LoVo (cell line): ENCODE measurements at places on chromosomes 3 and 15.

DNA sequence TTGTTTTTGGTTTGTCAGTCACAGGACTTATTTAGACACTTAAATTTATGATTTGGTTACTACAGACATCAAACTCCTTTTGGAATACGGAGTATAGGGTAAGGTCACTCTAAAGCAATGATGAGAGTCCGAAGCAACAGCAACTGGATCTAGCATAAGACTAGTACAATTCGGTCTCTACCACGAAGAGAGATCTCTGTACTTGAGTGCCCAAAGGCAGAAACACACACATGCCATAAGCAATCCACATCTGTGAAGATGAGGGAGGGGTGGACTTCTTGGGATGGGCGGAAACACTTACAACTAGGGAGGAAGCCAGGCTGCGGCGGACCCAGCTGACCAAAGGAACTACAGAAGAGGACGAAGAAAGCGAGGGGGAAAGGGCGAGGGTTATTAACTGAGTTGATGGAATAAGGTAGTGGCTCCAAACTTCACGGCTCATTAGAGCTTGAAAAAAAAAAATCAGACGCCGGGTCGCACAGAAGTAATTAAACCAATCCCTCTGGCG is 595 bp downstream of the DPH6 start:
- peak; percentile 65 for DNase-seq

DNA sequence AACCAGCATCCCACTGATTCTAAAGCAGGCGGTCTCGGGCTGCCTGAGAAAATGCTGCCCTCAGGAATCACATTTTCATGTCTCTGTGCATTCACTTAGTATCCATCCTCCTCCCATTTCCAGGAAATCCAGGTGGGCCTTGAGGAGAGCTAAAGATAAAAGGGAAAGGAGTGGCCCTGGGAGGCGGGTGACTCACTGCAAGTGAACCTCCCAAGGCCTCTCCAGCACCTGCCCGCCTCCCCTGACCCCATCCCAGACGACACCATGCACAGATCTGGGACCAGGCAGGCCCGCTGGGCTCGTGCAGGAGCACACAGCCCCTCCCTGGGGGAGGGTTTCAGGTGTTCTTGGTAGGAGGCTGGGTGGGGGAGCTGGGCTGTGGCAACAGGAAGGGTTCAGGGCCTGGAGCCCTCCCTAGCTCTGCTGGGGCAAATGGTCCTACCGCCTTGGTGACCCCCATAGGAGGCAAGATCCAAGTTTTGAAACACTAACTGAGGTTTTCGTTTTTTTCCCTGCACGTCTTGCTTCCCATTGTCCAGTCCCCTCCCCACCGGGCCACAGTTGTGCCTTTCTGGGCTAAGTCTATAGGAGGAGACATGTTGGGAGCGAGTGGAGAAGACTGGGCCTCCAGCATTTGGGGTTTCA is 22.2 kb downstream of the MELTF start:
- DNase-seq, result no peak

DNA sequence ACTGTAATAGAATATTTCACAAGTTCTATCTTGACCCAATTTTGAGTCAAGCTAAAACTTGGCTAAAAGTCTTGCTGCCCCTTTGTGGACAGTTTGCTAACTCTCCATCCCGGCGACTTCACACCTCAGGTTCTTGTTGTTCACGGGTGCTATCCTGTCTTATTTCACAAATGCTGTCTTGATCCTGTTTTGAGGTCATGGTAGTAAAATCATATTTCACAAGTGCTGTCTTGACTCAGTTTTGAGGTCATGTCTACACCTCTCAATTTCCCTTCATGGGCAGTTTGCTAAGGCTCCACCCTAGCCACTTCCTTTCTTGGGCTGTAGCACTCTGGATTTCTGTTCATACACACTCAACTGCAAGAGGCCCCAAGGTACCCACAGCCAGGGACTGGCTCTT is 45.0 kb upstream of the GK5 start:
- no peak for DNase-seq

GRCh38 chr3:41102750-41103149 is 96.6 kb upstream of the CTNNB1 start:
- DNase-seq, result no peak

- DNase-seq, result no peak
Observed at GRCh38 chr3:114792159-114792918, 354.7 kb downstream of the ZBTB20 start.

- no peak for DNase-seq
Observed at GRCh38 chr3:46395766-46396530, 10.9 kb downstream of the CCR5AS start.

- no peak for DNase-seq
Observed at GRCh38 chr3:14721126-14721864, 46.4 kb downstream of the C3orf20 start.

DNA sequence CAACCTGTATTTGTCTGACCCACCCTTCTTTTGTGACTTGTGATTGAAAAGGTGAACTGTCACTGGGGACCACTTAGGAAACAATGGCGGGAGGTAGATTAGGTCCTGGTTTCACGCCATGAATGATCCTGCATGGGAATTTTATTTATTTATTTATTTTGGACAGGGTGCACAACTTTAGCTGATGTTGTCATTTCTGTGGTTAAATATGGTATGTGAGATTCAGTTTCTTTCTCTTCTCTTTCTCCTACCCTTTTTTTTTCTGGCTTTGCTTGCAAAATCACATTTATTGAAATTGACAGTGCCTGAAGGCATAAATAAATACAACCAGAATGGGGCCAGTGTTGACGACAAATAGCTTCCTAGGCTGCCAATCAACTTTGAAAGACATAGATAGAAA is 18.0 kb upstream of the HTR3E start:
- DNase-seq, result no peak

- no peak for DNase-seq
Observed at GRCh38 chr15:67680641-67681040, 138.1 kb downstream of the MAP2K5 start.

GRCh38 chr3:159149633-159150032 is 347.8 kb downstream of the MFSD1 start:
- no peak for DNase-seq

GRCh38 chr15:73838831-73839426 is 34.4 kb upstream of the TBC1D21 start:
- DNase-seq, result no peak

DNA sequence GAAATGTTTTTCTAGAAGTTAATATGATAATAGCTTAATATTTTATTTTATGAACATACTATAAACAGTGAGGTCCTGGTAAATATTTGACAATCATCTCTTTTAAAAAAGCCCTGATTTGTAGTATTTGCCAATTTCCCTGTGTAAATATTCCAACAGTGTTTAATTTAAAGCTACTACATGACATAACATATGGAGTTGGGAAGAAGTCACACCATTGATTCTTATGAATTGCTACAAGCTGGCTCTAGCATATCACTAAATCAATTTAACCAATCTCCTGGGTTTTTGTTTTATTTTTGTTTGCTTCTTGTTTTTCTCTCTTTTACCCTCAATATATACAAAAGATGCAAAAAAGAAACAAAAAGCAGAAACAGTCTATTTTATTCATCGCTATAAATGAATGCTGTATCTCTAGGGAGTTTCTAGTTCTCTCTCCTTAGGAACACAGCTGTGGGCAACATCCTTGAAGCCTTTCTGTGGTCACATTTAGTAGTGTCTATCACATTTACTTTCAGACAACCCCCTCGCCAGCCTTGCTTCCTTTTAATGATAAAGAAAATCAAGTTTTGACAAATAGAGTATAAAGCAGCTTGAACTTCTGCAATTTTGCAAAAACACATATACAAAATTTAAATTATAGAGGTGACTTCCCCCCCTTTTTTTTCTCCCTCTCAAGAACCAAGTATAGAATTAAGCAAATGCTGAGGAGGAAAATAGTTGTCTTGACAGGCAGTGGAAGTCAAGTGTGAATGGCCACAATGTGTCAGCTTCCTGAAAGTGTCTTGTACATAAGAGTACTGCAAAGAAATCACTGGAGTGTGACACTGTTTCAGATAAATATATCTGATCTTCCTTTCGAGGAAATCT is 21.4 kb downstream of the CCR1 start:
- DNase-seq, result no peak

- DNase-seq, result no peak
Observed at GRCh38 chr3:133487920-133488540, 85.5 kb upstream of the CDV3 start.

- no peak for DNase-seq
Observed at GRCh38 chr3:181572432-181572831, 139.3 kb upstream of the SOX2 start.

GRCh38 chr3:158728851-158729250 is 3.4 kb downstream of the RARRES1 start:
- DNase-seq, result no peak

- no peak for DNase-seq
Observed at GRCh38 chr3:43238801-43239200, 47.5 kb upstream of the SNRK start.

DNA sequence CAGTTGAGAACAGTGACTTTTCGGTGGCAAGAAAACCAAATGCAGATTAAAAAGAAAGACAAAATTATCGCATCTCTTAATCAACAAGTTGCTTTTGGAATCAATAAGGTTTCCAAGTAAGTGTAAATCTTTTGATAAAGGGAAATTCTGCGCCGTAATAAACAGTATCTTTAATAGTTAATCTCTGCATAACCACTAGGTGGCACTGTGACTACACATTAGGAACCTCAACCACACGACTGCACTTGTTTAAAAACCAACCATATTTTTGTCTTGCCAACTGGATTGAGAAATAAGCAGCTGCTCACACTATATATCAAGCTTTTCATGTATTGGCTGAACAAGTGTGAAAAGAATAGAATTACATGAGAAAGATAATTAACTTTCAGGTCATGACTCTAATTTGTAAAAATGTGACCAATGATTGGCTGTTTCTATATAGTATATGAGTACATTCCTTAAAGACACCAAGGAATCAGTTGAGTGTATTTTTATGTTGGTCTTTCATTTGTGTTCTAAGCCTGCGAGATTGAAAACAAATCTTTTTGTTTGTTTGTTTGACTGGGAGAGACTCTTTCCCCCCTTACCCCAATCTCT is 72.7 kb downstream of the DZIP3 start:
- peak; percentile 79 for DNase-seq

- peak; percentile 34 for DNase-seq
Observed at GRCh38 chr3:36648241-36649034, 115.9 kb downstream of the DCLK3 start.

GRCh38 chr3:8327739-8328138 is 173.9 kb upstream of the LMCD1 start:
- DNase-seq, result no peak

DNA sequence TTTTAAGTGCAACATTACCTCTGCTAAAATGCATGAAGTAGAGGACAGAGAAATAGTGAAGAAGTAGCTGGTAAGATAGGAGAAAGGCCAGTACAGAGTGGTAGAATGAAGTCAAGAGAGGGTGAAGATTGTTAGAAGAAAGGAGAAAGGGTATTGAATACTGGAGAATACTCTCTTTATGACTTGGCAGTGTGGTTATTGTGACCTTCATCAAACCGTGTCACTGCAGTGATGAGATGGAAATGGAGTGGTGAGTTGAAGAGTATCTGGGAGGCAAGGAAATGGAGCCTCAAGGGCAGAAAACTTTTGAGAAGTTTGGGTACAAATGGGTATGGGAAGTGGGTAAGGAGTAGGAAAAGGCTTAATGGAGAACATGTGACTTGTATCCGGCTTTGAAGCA is 24.7 kb downstream of the MINDY2 start:
- no peak for DNase-seq

GRCh38 chr3:192128922-192129321 is 598.4 kb downstream of the FGF12 start:
- no peak for DNase-seq

GRCh38 chr15:64865126-64865997 is 23.6 kb downstream of the PLEKHO2 start:
- DNase-seq, result no peak

GRCh38 chr3:23574822-23575315 is 230.9 kb upstream of the UBE2E1 start:
- DNase-seq, result no peak

GRCh38 chr15:78203346-78204225 is 30.8 kb downstream of the ACSBG1 start:
- no peak for DNase-seq

GRCh38 chr3:61774279-61774890 is 213.0 kb downstream of the PTPRG start:
- DNase-seq, result no peak

- DNase-seq, result no peak
Observed at GRCh38 chr3:125605756-125606155, 10.5 kb upstream of the OSBPL11 start.

DNA sequence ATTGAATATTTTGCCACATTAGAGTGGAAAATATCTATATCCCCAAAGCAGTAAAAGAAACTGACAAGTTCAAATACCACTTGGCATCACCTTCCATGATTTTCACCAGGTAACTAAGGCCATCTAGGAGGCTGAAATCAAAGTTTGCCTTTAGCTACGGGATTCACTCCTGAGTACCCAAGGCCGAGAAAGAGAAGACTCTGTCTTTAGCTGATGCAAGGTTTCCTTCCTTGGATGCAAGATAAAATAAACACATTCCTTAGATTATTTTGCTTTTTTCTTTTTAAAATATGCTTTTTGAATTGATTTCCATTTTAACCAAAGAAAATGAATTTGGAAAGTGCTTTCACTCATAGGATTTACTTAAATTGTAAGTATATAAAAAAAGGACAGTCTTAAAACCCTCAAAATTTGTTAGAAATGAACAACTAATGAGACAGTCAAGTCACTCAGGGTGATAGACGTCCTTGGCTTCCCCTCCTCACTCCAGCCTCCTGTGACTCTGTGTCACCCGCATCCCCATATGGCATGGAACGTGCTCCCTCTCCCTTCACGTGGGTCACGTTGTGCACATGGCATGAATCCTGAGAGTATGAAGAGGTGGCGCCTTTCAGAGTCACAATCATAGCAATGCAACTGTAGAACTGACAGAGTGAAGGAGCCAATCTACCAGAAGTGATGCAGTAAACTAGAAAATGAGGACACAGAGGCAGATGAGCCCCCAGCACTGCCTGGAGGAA is 148.4 kb downstream of the RTP4 start:
- DNase-seq, result no peak

GRCh38 chr3:128584412-128585020 is 66.1 kb downstream of the RPN1 start:
- DNase-seq, result peak; percentile 61

- peak; percentile 52 for DNase-seq
Observed at GRCh38 chr3:57755368-57755675, 787 bp upstream of the SLMAP start.
